ENCODE measurements at places on chromosomes 6 and 20.

GRCh38 chr6:136464874-136465273 is 85.3 kb downstream of the MAP7 start:
- DNase-seq = no peak

- DNase-seq = peak; percentile 62
These were observed 663 bp downstream of the FYN start for GRCh38 chr6:111872401-111873177.

DNA sequence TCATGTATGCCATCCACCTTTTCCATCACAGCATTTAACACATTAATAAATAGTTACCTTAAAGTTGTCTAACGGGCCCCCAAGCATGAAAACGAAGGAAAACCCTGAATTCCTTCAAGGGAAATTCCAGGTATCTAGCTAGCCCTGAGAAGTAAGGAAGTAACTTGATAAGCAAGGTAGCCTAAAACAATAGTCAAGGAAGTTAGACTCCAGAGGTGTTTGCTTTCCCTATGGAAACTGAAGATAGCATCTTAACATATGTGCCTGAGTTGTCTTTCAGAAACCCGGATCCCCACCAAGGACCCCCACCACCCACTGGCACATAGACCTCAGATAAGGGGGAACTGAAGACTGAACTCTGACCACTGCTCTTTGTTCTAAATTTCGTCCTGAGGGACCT is 127.4 kb downstream of the TBXT start:
- no peak for DNase-seq

GRCh38 chr6:38775870-38776269 is 60.8 kb downstream of the DNAH8 start:
- no peak for DNase-seq

- DNase-seq = no peak
These were observed 539 bp downstream of the CDYL start for GRCh38 chr6:4776493-4777393.

GRCh38 chr20:10654630-10655029 is 19.2 kb downstream of the JAG1 start:
- no peak for DNase-seq

DNA sequence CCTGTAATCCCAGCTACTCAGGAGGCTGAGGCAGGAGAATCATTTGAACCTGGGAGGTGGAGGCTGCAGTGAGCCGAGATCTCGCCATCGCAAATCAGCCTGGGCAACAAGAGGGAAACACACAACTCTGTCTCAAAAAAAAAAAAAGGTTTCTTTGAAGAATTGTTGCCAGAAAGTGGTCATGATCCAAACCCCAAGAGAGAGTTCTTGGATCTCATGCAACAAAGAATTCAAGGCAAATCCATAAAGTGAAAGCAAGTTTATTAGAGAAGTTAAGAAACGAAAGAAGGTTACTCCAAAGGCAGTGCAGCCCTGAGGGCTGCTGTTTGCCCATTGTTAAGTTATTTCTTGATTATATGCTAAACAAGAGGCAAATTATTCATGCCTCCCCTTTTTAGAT is 14.5 kb upstream of the KIFC1 start:
- no peak for DNase-seq

- DNase-seq = no peak
These were observed 9.5 kb downstream of the LRFN2 start for GRCh38 chr6:40577672-40578071.

DNA sequence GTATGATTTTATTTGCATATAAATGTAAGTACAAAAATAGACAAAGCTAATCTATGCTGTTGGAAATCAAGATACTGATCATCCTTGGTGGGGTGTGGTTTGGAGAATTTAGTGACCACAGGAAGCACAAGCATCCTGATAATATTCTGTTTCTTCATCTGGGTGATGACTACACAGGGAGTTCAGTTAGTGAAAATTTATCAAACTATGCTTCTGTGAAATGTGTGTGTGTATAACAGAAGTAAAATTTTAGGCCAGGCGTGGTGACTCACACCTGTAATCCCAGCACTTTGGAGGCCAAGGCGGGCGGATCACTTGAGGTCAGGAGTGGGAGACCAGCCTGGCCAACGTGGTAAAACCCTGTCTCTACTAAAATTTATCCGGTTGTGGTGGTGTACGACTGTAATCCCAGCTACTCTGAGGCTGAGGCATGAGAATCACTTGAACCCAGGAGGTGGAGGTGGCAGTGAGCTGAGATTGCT is 20.6 kb downstream of the ENPP3 start:
- no peak for DNase-seq

DNA sequence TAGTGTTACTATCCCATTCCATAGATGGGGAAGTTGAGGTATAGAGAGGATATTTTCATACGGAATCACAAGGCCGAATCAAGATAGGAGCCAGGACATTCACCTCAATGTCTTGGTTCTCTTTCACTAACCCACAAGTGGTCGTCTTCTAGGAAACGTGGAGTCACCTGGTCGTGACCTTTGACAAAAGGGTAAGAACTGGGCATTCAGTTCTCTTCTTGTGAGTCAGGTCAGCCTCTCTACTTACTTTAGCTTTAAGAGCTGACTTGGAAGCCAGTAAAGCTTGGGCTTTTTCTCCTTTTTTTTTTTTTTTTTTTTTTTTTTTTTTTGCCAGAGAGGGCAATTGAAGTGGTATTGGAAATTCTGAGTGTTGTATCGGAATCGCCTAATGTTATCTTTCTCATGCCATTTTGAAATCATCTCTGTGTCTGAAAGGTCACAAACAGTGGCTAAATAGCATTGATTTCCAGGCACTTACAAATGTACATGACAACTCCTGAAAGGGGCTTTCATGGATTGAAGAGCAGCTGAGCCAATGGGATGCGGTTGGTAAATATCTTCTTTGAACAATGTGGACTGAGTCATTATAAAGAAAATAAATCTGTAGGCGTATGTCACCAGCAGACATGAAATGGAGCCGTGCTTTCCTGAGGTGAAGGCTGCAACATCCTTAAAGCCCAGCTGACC is 356.9 kb downstream of the KIF16B start:
- DNase-seq = no peak

- DNase-seq = no peak
These were observed 29.7 kb downstream of the DOP1A start for GRCh38 chr6:83097204-83097603.

GRCh38 chr20:50003253-50003656 is 20.5 kb downstream of the SNAI1 start:
- no peak for DNase-seq

DNA sequence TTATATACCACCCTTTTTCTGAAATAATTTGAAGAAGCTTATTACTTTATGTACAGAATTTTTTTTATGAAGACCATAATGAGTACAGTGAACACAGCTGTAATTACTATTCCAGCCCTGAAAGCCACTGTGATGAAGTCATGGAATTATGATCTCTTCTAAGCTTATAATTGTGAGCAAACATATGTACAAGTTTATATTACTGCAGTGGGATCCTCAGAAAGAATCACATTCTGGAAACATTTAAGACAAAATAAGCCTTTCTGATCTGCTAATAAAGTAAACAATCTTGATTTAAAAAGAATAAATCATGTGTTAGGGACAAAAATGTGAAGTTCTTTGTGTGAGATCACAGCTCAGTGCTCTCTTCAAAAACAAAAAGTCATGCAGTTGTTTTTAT is 560.4 kb downstream of the CD109 start:
- no peak for DNase-seq

DNA sequence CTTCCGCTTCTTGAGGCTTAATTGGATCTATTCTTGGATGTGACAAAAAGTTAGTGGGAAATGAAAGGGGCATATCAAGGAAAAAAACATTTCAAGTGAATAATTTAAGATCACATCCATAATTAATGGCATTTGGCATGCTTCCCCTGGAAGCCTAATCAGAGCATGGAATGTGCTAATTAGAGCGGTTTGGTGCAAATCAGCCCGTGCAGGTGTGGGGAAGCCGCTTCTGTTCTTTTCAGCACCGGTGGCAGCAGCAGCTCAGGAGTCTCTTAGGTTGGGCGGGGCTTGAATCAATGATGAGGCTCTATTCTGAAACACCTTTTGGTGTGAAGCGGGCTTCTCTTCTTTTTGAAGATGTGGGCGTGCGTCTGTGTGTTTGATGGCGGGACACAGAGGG is 301.2 kb downstream of the LRFN2 start:
- DNase-seq = no peak

- no peak for DNase-seq
These were observed 12.2 kb upstream of the NCOA3 start for GRCh38 chr20:47489448-47489872.

- DNase-seq = no peak
These were observed 630.3 kb upstream of the ARID1B start for GRCh38 chr6:156146891-156147290.

- no peak for DNase-seq
These were observed 81.0 kb downstream of the INSM1 start for GRCh38 chr20:20448881-20449280.

DNA sequence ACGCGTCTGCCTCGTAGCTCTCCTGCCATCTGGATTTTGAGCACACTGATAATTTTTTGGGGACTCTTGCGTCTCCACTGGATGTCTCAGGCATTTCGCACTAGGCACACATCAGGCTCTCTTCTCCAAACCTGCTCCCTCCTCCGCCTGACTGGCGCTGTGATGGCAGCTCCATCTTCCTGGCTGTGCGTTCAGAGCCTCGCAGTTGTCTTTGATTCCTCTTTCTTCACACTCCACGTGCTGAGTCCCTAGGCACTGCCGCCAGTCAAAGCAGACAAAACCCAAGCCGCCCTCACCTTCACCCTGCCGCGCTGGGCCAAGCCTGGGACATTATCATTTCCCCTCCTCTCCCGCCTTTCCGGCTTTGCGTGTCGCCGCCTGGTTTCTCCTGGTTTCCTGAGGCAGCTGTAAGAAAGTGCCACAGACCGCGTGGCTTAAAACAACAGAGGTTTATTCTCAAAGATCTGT is 778 bp downstream of the PSMG4 start:
- peak; percentile 24 for DNase-seq

DNA sequence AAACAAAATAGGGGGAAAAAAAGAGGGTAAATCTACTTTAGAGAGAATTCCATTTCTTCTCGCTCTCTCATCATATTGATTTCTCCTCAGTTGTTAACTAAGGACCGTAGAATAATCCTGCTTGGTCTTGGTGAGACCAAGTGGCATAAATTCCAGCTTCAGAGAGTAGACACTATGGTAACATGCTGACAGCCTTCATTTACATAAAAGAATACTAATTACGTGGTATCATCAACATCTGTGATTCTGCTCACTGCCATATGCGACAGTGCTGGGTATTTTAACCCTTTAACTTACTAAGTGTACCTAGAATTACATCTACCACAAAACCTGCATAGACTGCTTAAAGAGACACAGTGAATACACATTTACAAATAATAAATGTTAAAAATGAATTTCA is 27.1 kb downstream of the TOMM6 start:
- DNase-seq = no peak

DNA sequence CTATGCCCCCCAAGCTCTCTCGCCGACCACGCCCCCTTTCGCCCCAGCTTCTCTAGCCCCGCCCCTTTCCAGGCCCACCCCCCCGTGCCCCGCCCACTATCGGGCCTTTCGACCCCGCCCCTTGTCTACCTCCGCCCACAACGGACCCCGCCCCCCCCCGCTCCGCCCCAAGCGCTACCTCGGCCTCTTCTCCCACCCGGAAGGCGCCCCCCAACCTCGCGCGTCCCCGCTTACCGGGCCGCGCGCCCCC is 200 bp downstream of the ZBTB22 start:
- DNase-seq = no peak

DNA sequence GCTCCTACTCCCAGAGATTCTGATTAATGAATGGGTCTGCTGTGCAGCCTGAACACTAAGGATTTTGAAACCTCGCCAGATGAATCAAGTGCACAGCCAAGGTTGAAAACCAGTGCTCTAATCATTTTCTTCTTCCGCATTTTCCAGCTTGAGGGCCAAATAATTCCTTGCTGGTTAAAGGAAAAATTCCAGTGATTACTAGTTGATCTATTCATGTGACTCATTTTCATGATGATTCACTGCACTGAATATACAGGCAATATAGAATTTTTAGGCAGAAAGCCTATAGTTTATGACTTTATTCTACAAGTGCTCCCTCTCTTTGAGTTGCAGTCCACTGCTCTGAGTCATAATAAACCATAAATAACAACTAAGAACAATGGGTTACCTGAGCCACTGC is 80.6 kb upstream of the PROKR2 start:
- DNase-seq = no peak
